ENCODE measurements at places on chromosomes 5 and 9.
A peak's percentile ranks its signal among the peaks of the same experiment; 100 is the strongest.

DNA sequence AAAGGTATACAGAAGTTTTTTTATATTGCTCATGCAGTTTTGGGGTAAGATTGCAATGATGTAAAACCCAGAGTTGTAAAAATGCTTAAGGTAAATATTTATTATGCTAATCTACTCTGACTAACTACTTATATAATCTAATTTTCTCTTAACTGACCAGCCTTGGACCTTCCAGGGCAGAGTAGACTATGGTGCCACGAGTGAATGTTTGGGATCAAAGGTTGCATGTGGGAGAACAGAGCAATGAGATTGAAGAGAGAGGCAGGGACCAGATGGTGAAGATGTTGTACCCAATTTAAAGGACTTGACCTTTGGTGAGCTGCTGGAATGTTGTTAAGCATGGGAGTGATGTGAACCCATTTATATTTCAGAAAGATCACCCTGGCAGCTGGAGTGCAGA, 34.8 kb upstream of the PANK3 start:
- DNase-seq: no peak

DNA sequence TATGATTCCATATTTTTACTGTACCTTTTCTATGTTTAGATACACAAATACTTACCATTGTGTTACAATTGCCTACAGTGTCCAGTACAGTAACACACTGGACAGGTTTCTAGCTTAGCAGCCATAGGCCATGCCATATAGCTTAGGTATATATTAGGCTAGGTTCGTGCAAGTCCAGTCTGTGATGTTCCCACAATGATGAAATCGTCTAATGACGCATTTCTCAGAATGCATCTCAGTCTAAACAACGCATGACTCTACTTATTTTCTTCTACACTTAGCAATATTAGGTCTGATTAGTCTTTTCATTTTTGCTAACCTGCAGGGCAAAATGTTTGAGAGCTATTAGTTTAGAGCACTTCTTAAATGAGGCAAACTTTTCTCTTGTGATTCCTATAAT, 22.7 kb downstream of the OR2S2 start:
- DNase-seq: no peak

DNA sequence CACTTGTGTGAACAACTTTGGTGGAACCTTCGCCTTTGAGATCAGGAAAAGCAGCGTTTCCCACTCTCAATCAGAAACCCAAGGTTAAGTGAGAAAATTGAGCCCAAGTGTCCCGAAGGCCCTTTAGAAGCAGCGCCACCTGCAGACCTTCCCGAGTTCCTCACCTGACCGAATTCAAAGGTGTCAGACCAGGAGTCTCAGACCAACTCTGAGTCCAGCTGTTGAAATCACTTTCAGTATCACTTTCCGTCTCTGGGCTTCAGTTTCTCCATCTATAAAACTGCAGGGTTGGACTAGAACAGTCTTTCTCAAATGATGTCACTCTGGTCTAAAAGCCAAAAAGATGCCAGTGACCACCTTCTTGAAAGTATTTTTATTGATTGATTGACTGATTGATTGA, 31.7 kb upstream of the GRHPR start:
- no peak for DNase-seq

- no peak for DNase-seq
These were observed 168.6 kb downstream of the SLC12A2 start for GRCh38 chr5:128252196-128252595.

- no peak for DNase-seq
These were observed 70.2 kb upstream of the ATG10 start for GRCh38 chr5:81901586-81901985.

GRCh38 chr9:4573634-4574389, 83.5 kb downstream of the SLC1A1 start:
- DNase-seq: peak; percentile 82

DNA sequence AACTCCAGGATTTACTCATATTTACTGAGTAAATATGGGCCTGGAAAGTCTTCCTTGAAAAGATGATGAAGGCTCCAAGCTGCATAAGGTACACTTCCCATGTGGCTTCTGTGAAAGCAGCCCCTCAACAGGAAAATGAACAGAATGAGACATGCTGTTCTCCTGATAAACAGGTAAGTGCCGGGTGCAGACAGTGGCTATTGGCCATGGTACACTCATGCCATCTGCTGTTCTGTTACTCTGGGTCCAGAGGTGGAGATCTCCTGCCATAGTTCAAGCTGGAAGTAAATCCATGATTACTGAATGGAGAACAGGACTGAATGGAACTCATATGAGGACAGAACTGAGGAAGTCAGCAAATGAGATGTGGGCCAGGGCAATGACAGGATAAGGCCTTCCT, 103.6 kb downstream of the SLIT3 start:
- no peak for DNase-seq

DNA sequence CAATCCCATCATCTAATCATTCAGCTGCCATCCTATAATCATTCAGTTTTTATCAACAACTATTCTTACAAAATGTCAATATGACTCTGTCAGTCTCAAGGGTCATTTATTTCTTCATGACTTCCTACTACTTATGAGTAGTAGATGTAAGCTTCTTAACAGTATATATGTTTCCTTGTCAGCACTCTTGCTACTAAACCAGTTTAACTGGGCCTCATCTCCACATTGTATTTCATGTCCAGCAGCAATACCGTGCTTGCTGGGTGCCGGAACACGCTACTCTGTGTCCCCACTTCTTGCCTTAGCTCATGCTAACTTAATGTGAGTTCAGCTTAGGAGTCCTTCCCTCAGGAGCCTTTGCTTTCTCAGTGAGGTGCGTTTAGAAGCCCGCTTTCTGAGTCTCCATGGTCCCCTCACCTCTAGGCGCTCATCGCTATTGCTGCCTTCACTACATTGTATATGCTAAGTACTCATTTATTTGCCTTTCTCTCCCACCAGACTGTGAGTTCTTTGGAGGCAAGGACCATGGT, 32.9 kb downstream of the ELL2 start:
- no peak for DNase-seq

DNA sequence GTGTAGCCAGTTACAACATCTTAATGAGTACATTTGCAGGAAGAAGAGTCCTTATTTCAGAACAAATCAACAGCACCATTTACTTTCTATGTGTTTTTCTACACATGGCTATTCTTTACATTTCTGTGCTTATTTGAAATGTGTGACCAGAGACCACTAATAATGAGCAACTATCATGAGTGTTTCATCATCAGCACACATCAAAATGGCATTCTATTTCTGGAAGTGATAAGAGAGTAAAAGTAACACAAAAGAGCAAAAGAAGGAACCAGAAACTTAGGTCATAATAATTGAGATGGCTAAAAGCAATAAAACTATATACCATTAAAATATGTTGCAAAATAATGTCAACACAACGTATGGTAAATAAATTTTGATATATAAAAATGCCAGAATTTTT, 159.7 kb downstream of the PBX3 start:
- DNase-seq: no peak

DNA sequence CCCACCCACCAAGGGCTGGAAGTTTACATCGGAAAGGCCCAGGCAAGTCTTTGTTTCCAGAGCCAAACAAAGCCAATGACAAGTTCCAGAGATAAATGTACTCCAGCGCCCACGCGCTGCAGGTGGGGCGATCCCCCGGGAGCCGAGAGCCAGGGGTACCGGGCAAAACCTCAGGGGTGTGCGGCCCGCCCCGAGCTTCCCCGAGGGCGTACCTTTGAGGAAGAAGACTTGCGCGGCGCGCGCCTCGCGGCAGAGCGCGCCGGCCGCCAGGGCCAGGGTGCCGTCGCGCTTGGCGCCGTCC, 671 bp downstream of the DUSP1 start:
- DNase-seq: peak; percentile 27

- DNase-seq: no peak
These were observed 152.3 kb downstream of the TSSK1B start for GRCh38 chr5:113282472-113282871.

- peak; percentile 16 for DNase-seq
These were observed 530 bp downstream of the UCK1 start for GRCh38 chr9:131530546-131530919.

DNA sequence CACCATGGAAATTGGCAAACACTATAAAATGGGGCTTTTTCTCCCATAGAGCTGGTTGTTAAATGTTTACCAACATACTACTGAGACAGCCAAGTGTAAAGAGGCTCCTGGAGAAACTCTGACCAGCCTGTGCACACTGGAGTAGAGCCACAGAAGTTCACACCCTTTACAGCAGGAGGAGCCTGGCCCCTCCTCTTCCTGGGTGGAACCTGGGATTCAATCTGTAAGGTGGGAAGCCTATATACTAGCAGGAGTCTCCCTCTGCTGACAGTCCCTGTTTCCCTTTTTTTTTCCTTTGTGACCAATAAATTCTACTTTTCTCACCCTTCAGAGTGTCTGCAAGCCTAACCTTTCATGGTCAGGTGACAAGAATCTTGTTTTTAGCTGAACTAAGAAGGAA, 10.4 kb upstream of the SLC30A5 start:
- DNase-seq: peak; percentile 12

DNA sequence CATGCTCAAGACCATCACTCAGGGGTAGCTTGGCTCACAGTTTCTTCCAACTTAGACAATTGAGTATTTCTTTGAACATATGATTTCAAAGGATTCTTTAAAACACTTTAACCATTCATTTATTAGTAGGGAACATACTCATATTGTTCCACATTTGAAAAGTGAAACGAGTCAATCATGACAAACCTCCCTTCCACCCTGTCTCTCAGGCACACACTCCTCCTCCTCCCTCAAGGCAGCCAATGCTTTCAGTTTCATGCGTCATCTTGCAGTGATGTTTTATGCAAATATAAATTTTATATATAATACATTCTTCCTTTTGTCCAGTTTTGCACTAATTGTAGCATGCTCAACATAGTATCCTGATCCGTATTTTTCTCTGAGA, 126.0 kb upstream of the BOD1 start:
- no peak for DNase-seq

- DNase-seq: no peak
These were observed 39.7 kb downstream of the NDUFS6 start for GRCh38 chr5:1840741-1841521.

DNA sequence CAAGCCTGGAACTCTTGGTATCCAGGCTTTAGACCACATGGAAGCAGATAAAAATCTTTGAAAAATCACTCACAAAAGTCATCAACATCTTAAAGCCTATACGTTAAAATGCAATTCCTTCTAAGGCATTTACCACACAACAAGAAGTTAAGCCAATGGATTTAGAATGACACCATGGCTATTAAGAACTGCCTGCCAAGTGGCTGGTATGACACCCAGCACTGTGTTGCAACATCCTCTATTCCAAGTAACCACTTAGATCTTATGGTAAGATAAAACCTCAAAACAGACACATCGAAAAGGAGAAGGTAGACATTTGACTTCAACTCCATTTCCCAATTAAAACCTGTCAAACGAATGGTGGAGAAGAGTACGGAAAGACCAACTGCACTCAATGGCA, 344.2 kb upstream of the SLC30A5 start:
- no peak for DNase-seq

- DNase-seq: no peak
These were observed 8.8 kb upstream of the DUSP1 start for GRCh38 chr5:172779691-172780341.

GRCh38 chr5:155101697-155102096, 88.1 kb downstream of the KIF4B start:
- no peak for DNase-seq

GRCh38 chr5:121726991-121727390, 124.7 kb upstream of the FTMT start:
- no peak for DNase-seq

All from NCI-H2171 treated with DMSO at 0.1 percent for 48 hours (cell line).